ENCODE measurements at places on chromosomes 12 and 14.

DNA sequence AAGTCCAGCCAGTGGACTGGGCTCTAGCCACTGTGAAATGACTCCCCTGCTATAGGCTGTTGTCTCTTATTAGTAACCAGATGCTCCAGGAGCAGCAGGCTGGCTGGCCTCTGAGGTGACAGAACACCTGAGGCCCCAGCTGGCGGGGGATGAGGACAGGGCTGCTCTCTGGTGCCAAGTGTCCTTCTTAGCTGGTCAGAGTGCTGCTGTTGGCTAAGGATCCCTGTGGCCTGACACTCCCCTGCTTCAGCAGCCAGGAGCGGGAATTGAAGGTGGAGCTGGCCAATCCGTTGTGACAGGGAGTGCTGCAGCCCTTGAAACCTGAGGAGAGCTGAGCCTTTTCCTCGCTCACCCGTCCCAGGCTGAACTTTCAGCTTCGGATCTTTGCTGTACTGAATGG is 30.7 kb downstream of the TMEM229B start:
- DNase-seq, result no peak

GRCh38 chr12:97939156-97939555 is 476.6 kb downstream of the RMST start:
- no peak for DNase-seq

DNA sequence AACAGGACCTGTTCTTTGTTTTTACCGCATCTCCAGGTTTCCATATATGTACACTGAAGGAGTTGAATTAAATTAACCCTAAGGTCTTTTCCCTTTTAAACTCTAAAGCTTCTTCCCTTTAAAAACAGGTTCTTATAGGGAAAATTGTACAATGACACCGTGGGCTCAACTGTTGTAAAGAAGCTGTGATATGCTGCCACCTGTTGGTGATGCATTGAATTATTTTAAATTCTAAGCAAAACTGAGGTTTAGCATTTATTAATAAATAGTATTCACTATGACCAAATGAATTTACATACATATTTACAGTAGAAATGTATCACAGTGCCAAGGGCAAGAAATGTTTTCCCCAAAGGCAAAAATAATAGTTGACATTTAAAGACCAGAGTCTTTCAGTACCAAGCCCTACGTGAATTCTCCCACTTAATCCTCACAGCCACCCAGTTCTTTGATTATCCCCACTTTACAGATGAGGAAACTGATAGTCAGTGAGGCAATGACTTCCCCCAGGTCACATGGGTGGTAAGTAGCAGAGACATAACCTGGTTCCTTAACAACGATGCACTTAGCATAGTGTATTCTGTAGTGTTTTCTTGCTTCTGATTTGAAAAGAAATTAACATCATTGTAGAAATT is 35.7 kb upstream of the TMEM263 start:
- no peak for DNase-seq

- no peak for DNase-seq
These were observed 78.4 kb upstream of the TSPAN8 start for GRCh38 chr12:71236133-71236660.

GRCh38 chr14:20711685-20712084 is 23.1 kb downstream of the ANG start:
- no peak for DNase-seq

GRCh38 chr12:52032446-52032803 is 18.8 kb upstream of the NR4A1 start:
- peak; percentile 68 for DNase-seq

DNA sequence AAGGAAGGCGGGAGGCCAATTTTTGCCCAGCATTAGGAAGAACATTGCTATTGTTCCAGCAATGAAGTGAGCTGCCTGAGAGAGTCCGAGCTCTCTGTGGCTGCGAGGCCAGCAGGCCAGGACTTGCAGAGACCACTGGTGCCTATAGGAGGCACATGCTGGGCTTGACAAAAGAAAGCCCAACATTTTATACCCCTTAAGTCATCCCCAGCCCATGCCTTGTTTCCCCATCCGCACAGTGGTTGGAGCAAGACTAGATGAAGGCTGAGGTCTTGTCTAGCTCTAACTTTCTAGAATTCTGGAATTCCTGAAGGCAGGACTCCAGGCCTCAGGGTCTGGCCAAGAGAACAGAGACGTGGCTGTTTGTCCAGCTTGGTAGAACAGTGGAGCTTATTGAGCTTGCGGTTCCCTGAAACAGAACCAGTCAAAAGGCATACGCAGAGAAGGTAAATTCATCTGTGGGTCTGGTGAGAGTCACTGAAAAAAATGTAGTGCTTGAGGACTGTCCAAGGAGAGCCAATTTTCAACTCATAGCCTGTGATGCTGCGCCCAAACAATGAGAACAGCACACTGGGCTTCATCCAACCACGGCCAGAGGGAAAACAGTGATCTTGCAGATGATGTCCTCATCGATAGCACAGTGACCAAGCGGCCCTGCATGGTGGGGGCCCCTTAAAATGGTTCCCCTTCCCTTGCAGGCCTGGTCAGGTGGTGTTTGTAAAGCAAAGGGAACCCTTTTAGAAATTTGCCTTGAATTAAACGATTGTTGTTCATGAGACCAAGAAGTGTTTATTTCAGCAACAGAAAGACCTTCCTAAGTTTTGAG is 27.1 kb upstream of the COL2A1 start:
- no peak for DNase-seq

Data from large intestine (tissue), 12 donors.